ENCODE measurements at places on chromosomes 16 and 17.
A peak's percentile ranks its signal among the peaks of the same experiment; 100 is the strongest.

DNA sequence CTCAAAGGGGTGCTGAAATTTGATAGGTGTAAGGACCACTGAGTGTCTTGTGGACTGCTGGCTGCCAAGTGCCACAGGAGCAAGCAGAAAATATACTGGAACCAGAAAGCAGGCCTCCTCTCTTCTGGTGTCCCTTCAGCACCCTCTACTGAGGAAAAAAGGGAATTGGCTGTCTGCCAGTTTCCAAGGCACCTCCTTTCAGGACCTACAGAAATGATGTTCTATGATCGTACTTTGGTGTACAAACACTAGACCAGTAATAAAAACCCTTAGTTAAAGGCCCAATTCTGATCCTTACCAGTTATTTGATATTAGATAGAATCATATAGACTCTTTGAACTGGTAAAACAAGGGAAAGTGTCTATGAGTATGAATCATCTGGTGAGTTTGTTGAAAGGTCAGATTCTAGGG lies 35.8 kb upstream of the BCAS3 start:
- DNase-seq: peak; percentile 75

DNA sequence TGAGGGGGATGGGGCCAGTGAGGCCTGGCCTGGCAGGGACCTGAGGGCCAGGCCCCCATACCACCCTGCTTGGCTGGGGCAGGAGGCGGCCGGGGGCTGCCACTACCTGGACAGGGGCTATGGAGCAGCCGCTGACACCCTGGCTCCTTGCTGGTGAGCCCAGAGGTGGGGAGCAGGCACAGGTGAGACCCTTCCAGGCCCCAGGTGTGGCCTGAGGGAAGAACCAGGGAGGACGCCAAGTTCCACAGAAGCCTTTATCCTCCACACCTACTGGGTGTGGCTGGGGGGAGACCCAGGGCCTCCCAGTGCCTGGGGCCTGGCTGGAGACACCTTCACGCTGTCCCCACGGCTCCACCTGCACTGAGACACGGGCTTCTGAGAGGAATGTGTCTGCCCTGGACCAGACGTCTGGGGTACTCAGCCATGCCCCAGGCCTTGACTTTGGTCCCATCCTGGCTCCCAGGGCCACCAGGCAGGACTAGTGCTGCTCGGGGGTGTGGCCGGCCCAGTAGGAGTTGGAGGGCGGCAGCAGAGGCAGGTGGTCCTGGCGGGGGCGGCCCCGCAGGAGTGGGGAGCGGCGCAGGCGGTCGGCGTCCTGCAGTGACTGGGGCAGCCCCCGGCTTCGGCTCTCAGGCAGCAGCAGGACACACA lies 4.7 kb downstream of the SLC22A31 start:
- no peak for DNase-seq

DNA sequence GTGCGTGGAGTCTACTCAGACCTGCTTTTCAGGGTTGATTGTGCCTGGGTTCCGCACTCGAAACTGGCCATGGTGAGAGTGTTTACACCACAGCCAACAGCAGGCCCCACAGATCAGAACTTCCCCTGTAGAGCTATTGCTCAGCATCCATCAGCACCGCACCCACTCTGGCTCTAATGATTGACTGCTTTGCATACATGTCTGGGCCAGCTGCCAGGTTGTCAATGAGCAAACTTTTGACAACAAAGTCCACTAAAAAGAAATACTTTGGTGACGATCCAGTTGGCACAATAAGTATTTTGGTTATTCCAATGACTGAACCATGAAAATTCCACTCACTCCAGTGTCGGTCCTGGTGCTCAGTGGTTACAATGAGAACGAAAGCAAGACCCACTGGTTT lies 190.7 kb downstream of the FOXL1 start:
- DNase-seq: no peak

DNA sequence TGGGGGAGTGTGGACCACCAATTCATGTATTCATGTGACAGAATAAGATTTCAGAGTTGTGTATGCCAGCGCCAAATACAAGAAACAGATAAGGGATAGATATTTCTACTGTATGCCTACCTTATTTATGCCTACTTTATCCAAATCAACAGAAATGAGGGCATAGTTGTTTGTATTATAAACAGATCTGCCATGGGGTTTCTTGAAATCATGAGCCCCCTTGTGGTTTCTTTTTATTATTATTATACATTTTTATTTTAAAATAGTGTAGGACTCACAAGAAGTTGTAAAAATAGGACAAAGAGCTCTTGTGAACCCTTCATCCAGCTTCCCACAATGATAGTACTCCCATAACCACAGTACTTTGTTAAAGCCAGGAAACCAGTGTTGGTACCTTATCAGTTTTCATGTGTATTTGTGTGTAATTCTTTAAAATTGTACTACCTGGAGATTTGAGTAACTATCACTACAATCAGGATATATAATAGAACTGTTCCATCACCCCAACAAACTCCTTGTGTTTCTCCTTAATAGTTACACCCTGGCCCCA lies 229.4 kb downstream of the CCDC182 start:
- DNase-seq: no peak

- no peak for DNase-seq
Measured at GRCh38 chr16:59840169-59840568, 1106.1 kb upstream of the GOT2 start.

- peak; percentile 85 for DNase-seq
Measured at GRCh38 chr17:82121660-82122629, 23.9 kb upstream of the FASN start.

GRCh38 chr17:53891726-53892125 lies 69.0 kb downstream of the KIF2B start:
- no peak for DNase-seq
